ENCODE measurements at places on chromosomes 13 and 19. TPM values are rescaled to one million over a fixed set of nuclear protein-coding genes. Genes with fewer than 3 reads are reported as not detected.
A peak's percentile ranks its signal among the peaks of the same experiment; 100 is the strongest.

DNA sequence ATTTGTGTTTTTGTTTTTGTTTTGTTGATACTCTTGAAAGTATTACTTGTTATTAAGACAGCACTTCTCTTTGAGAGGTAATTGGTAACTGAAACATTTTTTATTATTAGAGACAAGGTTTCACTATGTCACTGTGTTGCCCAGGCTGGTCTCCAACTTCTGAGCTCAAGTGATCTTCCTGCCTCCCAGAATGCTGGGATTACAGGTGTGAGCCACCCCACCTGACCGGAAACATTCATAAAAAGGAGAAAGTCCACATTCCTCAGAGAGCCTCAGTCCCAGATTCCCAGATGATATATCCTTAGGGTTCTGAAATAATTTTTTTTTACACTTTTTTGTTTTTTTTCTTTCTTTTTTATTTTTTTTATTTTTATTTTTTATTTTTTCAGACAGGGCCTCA is 2.7 kb downstream of the CARM1 start:
- H3K4me1 ChIP-seq, result peaks cover 30% of the 10 kb centered on the region
- no peak for DNase-seq
- H3K36me3 ChIP-seq, result 0 out of 2 replicates have a peak, but pooled peaks cover 7% of the 10 kb centered on the region
- peak overlapping the region; percentile 74 for H3K27ac ChIP-seq
- no peaks in the 10 kb centered on the region for H3K27me3 ChIP-seq

- DNase-seq, result no peak
- no peaks in the 10 kb centered on the region for H3K27me3 ChIP-seq
- H3K27ac ChIP-seq, result no peak overlapping the region
- no peaks in the 10 kb centered on the region for H3K36me3 ChIP-seq
Measured at GRCh38 chr19:20472854-20473253, 92.7 kb downstream of the ZNF737 start.

GRCh38 chr13:67509018-67509417 is 278.9 kb upstream of the PCDH9 start:
- H3K27me3 ChIP-seq, result no peaks in the 10 kb centered on the region
- H3K4me1 ChIP-seq, result peaks cover 9% of the 10 kb centered on the region
- H3K36me3 ChIP-seq, result no peaks in the 10 kb centered on the region
- no peak overlapping the region for H3K4me3 ChIP-seq

The ZNF844 gene
- 10.5 TPM for total RNA-seq

DNA sequence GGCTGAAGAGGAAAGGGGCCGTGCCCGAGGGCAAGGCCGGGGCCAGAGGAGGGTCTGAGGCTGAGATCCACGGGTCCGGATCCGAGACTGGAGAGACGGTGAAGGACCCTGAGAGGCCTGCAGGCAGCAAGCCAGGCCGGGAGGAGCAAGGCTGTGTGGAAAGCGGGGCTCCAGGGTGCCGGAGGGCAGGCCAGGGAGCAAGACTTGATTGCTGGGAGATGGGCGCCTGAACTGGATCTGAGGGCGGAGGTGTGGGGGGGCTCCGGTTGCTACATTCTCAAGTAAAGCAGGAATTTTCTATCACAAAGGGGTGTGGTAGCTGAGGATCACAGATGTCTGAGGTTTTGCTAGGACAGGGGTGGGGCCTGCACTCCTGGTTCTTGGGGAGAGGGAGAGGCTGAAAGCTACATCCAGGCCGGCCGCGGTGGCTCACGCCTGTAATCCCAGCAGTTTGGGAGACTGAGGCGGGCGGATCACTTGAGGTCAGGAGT is 3.8 kb downstream of the MAMSTR start:
- no peak for DNase-seq
- no peak overlapping the region for H3K27ac ChIP-seq
- H3K4me1 ChIP-seq, result peaks cover 44% of the 10 kb centered on the region
- H3K27me3 ChIP-seq, result peaks cover 3% of the 10 kb centered on the region
- H3K4me3 ChIP-seq, result peak overlapping the region; percentile 79

DNA sequence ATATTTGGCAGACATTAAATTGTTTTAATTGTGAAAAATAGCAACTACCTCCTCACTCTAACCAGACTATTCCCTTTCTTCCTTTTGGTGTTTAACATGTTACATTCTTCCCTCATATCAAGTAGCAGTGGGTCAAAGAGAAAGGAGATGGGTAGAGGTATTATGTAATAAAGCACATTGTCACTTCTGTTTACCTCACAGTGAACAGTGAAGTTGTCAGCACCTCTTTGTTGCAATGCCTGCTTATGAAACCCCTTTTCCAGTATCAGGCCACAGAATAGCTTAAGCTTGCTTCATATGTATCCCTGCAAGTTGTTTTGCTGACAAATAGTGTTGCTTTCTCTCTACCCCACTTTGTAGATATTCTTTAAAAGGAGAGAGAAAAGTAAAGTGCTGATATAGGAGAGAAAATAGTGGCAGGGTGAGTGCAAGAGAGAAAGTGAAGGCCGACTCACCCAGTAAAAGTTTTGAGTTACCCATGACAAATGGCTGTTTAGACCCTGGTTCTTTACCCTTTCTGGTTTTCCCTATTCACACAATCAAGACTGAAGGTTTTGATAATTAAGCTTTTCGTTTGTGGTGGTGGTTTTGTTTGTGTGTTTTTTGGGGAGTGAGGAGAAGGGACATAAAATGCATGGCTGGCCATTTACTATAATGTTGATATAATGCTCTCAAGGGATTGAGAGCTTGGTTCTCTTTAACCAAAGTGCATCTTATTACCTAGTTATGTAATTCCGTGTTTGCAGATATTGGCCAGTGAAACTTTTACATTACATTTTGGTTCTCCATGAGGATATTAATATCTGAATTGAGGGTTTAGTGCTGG is 3.7 kb downstream of the ITM2B start:
- H3K27ac ChIP-seq, result peak overlapping the region; percentile 66
- peaks cover 9% of the 10 kb centered on the region for H3K27me3 ChIP-seq
- peak overlapping the region; percentile 93 for H3K4me3 ChIP-seq
- DNase-seq, result no peak
- H3K4me1 ChIP-seq, result peaks cover 53% of the 10 kb centered on the region

The SETDB2 gene
- 5.9 TPM for total RNA-seq

The FARP1 gene
- total RNA-seq, result 91.1 TPM

The NLRP11 gene
- not detected for total RNA-seq

DNA sequence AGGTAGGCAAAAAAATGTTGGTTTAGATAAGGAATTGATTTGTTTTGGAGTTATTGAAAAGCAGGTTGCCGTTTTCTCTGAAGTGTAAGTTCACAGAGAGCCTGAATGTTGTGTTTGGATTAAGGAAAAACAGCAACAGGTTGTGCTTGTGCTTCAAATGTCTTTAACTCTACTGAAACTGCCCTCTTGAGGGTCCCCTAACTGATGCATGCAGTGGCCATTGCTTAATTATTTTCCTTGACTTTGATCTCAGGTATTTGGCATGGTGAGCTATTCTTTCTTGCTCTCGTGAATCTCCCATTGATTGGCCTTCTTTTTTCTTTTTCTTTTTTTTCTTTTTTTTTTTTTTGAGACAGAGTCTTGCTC is 3.2 kb downstream of the GARRE1 start:
- DNase-seq, result no peak
- no peaks in the 10 kb centered on the region for H3K27me3 ChIP-seq
- peaks cover 34% of the 10 kb centered on the region for H3K4me1 ChIP-seq
- peak overlapping the region; percentile 92 for H3K27ac ChIP-seq
- H3K4me3 ChIP-seq, result no peak overlapping the region

The PCSK4 gene
- total RNA-seq, result 18.6 TPM
